ENCODE measurements at places on chromosomes 11 and 22.

DNA sequence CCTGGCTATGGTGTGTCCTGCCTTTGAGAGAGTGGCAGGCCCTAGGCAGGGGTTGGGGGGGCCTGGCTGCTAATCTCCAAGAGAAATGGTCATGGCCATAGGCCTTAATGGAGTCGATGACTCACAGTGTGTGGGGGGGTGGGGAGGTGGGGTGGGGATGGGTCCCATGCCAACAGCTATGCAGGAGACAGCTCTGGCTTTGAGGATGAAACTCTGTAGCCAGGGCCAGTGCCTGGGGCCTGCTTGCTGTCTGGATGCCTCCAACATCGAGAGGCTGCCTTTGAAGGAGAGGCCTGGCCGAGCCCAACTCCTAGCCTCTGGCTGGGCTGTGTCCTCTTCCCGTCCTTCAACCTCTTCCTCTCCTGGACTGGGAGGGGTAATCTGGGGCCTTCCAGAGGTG lies 23.9 kb upstream of the TSPAN18 start:
- no peak for DNase-seq

GRCh38 chr11:12417691-12418611 lies 40.6 kb downstream of the PARVA start:
- no peak for DNase-seq

DNA sequence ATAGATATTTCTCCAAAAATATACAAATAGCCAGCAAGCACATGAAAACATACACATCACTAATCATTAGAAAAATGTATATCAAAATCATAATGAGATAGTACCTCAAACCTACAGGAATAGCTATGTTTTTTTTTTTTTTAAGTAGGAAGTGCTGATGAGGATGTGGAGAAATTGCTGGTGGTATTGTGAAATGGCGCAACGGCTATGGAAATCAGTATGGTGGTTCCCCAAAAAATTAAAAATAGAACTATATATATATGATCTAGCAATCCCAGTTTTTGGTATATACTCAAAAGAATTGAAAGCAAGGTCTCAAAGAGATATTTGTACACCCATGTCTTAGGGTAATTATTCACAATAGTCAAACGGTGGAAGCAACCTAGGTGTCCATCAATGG lies 46.0 kb upstream of the HIPK3 start:
- DNase-seq = no peak

- no peak for DNase-seq
These were observed 35.0 kb downstream of the PDGFB start for GRCh38 chr22:39209756-39210155.

DNA sequence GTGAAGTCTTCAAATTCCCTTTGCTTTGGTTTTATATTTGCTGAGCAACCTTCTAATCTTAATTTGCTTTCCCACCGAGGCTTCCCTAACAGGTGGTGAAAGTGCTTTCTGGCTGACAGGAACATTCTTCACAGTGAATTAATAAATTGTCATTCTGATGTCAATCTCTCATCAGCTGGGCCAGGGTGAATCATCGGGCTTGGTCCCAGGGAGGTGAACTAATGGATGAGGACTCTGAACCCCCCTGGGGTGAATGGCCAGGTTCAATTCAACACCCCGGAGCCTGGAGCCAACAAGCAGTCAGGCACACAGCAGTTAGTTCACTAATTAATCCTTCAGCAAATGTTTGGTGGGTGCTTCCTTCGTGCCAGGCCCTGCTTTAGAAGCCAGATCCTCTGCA lies 155.4 kb upstream of the PDGFD start:
- DNase-seq = peak; percentile 75

GRCh38 chr22:35592418-35592967 lies 24.6 kb downstream of the MB start:
- no peak for DNase-seq

GRCh38 chr11:85941380-85941973 lies 86.3 kb downstream of the CCDC83 start:
- DNase-seq = peak; percentile 69

DNA sequence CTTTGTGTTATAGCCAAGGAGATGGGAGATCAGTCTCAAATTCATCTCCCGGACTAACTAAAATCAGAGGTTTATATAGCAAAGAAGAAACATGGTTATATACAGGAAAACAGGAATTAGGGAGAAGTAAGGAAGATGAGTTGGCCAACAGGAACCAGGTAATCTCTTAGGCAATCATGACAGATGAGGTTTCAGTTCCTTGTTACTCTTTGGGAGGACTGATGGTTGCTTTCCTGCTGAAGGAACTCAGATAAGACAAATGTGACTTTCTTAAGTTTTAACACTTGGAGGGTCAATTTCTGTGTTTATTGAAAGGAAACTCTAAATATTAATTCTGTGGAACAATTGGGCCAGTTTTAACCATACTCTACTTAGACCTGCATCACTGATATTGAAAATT lies 1072.0 kb upstream of the CNTN5 start:
- no peak for DNase-seq

- peak; percentile 27 for DNase-seq
These were observed 6.4 kb downstream of the FADS2 start for GRCh38 chr11:61834278-61835048.

- DNase-seq = no peak
These were observed 215.1 kb upstream of the SORL1-AS1 start for GRCh38 chr11:121667836-121668235.

DNA sequence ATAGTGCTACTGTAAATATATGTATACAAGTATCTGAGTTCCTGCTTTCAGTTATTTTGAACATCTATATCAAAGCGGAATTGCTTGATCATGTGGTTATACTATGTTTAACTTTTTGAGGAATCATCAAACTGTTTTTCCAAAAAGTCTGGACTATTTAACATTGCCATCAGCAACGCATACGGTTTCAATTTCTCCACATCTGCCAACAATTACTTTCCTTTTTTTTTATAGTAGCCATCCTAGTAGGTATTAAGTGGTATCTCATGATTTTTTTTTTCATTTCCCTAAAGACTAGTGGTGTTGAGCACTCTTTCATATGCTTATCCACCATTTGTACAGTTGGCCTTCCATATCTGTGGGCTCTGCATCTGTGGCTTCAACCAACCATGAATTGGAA lies 1.3 kb upstream of the UBE4A start:
- DNase-seq = no peak

DNA sequence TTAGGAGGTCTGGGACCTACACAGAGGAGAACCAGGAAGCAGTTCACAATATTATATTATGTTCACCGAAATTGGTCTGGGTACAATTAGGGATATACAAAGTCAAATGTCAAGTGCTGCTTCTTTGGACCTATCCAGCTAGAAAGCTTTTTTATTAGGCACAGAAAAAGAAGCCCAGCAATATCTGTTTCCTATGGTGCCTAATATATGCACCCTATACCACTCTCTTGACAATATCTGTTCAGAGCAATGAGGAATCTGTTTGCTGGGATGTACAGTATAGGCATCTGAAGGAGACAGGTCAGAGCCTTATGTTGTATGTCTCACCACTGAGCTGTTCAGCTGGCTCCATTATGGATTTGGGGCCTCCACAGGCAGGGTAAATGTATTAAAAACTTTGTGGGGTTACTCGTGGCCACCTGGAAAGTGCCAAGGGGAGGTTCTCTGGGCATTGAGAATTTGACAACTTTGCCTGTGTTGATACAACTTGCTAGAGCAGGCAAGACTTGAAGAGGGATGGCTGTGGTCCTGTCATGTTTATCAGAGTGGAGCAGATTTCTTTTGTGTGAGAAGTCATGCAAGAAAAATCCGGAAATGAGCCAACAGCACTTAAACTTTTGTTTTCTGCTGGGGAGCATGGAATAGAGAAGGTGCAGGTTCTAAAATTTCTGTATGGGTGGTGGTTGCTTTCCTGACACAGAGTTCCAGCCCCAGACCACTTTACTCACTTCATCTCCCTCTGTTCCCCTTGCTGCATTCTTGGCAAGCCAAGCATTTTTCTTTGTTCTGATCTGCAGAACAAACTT lies 10.1 kb downstream of the STIM1 start:
- peak; percentile 69 for DNase-seq

- DNase-seq = no peak
These were observed 4.9 kb upstream of the P2RY6 start for GRCh38 chr11:73267122-73267846.

- DNase-seq = no peak
These were observed 5.6 kb downstream of the PIM3 start for GRCh38 chr22:49966041-49966773.

DNA sequence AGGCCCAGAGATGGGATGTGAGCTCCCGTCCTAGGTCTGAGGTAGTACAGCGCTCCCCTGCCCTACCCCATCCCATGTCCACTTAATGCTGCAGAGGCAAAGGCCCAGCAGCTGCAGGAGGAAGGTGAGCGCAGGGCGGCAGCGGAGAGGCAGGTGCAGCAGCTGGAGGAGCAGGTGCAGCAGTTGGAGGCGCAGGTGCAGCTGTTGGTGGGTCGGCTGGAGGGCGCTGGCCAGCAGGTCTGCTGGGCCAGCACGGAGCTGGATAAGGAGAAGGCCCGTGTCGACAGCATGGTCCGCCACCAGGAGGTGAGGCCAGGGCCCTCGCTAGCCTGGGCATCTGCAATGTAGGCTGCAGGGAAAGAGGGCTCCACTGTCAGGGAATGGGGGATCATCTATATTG lies 15.2 kb downstream of the CCDC157 start:
- DNase-seq = no peak

- no peak for DNase-seq
These were observed 61.6 kb downstream of the DSCAML1 start for GRCh38 chr11:117735350-117735977.

- no peak for DNase-seq
These were observed 5.6 kb downstream of the RGL4 start for GRCh38 chr22:23696326-23696851.

GRCh38 chr22:19576460-19577421 lies 52.5 kb upstream of the CLDN5 start:
- DNase-seq = peak; percentile 39

GRCh38 chr22:41367039-41367679 lies 14.6 kb upstream of the TEF start:
- DNase-seq = peak; percentile 93

DNA sequence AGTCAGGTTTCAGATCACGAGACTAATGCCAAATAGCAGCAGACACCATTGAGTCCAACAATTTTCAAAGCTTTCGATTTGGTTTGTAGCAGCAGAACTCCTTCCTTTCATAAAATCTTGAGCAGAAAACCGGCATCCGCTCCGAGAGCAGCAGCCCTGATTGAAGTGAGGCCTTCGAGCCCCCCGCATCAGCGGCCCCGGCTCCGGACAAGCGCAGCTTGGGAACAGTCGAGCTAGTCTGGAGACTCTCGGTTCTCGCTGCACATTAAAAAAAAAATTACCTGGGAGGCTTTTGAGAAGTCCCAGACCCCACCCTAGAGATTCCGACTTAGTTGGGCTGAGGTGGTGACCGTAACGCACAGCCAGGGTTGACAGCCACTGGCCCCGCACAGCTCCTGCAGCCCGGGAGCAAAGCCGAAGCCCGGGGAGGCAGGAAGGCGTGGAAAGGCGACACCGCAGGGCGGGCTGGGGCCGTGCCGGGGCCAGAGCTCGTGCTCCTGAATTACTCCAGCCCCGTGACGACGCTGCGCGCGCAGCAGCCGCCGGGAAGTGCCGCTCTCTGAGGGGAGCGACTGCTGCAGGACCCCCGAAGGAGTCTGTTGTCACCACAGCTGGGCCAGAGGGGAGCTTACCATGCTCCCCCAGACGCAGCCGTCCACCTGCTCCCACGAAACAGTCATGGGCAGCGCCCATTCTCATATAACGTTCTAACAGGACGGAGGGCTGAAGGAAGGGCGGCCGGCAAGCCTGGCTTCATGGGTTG lies 57.8 kb downstream of the SPATA19 start:
- DNase-seq = no peak

GRCh38 chr11:111512296-111513239 lies at the start of gene BTG4:
TSS of gene BTG4 (minus strand) at chr11:111512386. CDS start at chr11:111498776, 13,610 bp downstream.
- peak; percentile 30 for DNase-seq

GRCh38 chr11:102382384-102382783 lies 35.4 kb downstream of the BIRC2 start:
- no peak for DNase-seq

DNA sequence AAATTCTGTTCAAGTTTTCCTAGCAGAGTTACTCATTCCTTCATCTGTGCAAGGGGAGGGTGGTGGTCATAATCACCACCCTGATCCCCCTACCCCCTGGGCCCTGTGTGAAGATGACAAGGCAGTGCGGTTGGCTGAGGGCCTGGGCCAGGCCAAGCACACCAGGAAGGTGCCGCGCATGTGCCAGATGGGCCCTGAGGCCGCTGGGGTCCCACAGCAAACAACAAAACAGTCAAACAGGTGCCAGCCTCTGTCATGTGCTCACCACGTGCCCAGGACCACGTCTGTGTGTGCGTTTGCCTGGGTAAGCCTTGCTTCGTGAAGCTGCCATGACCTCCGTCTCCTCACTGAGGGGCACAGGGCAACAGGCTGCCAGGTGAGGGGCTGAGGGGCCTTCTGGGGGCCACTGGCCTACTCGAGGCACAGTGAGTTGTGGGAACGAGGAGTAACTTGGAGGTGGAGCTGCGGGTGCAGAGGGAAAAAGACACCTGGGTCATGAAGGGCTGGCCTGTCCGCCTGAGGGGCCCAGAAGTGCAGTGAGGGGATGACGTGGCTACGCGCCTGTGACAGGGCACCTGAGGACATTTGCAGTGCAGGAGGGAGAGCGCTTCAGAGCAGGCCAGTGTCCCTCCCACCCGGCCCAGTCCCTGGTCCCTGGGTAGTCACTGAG lies 25.8 kb downstream of the RSPH14 start:
- DNase-seq = no peak

- no peak for DNase-seq
These were observed 344.0 kb upstream of the CCDC90B start for GRCh38 chr11:83630211-83630610.
